Stromal cell of bone marrow (primary cell): ENCODE measurements at places on chromosomes 7 and 10.

DNA sequence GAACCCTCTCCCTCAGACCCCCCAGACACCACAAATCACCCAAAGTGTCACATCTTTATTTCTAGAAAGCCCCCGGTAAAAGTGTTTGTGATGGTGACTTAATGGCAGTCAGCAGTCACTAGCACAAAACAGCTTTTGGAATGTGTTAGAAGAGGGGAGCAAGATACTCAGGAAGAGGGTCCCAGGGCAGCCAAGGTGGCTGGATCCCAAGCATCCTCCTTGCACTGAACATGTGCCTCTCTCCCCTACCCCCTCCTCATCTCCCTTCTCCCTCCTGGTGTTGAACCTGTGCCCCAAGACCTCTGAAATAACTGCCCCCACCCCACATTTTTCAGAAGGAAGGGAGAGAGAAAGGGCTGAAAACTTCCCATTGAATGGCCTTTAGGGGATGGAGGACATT is 37.8 kb upstream of the MXI1 start:
- DNase-seq = no peak

DNA sequence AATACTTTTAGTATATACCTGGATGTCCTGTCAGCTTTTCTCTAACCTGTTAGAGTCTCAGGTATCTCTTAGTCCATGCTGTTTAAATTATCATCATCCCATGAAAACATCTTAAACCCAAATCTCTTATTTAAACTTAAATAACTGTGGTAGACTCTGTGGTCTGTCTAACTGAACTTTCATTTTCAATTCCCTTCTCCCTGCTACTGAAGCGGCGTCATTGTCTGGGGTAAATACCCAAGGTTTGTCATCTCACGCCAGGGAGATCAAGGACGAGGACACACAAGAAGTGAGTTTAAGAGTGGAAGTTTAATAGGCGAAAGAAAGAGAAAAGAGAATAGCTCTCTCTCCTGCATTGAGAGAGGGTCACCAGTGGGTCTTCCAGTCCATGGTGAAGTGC is 804.4 kb upstream of the CELF2 start:
- no peak for DNase-seq

DNA sequence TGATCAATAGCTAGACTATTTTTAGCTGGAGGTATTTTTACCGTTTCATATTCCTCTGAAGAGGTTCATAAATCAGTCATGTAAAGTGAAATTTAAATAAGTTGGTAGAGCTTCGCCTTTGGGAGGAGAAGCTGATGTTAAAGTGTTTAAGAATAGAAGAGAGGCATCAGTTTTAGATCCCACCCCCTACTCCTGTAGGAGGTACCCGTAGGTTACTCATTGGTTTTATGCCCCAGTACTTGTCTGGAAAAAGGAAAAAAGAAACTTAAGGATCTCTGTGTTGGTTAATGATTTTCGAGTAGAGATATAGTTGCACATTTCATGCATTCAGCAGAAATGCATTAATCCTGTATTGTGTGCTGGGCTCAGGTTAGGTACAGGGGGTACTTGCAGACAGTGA is 8.7 kb downstream of the ZNF365 start:
- DNase-seq = no peak

GRCh38 chr7:96238976-96239766 is 82.7 kb downstream of the SLC25A13 start:
- no peak for DNase-seq

GRCh38 chr10:69465457-69466157 is 14.3 kb downstream of the TSPAN15 start:
- no peak for DNase-seq

DNA sequence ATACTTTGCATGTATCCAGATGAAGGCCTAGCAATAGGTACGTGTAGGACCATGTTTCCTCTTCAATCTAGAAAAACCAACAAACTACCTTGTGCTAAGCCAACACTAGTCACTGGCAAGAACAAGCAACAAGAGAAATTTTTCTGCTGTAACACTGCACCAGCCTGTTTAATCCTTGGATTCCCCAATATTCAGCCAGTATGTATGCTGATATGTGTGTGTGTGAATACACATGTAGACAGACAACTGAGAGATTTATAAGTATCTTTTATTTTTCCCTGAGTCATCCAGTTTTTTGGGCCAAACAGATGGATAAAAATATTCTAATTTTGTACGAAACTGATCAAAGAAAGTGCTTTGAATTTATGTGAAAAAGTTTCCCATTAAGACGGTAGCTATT is 26.2 kb downstream of the GLI3 start:
- DNase-seq = no peak

- no peak for DNase-seq
These were observed 49.4 kb downstream of the CLEC2L start for GRCh38 chr7:139572704-139573385.

DNA sequence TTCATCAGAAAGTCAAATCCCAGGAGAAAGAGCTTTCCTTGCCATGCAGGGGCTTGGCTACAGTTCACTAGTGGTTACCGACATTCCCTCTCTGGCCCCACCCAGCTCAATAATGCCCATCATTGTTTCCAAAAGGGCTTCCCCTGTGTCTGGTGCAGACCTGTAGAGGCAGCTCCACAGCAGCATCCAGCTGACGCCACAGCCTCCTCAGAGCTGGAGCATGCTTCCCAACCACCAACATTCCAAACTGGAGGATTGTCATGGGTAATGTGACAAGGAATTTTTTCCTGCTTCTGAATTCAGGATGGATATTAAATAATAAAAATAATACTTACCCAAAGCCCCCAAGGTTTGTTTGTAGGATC is 77.4 kb downstream of the ZNF365 start:
- DNase-seq = no peak

GRCh38 chr7:33761449-33762080 is 143.8 kb upstream of the BMPER start:
- DNase-seq = no peak

DNA sequence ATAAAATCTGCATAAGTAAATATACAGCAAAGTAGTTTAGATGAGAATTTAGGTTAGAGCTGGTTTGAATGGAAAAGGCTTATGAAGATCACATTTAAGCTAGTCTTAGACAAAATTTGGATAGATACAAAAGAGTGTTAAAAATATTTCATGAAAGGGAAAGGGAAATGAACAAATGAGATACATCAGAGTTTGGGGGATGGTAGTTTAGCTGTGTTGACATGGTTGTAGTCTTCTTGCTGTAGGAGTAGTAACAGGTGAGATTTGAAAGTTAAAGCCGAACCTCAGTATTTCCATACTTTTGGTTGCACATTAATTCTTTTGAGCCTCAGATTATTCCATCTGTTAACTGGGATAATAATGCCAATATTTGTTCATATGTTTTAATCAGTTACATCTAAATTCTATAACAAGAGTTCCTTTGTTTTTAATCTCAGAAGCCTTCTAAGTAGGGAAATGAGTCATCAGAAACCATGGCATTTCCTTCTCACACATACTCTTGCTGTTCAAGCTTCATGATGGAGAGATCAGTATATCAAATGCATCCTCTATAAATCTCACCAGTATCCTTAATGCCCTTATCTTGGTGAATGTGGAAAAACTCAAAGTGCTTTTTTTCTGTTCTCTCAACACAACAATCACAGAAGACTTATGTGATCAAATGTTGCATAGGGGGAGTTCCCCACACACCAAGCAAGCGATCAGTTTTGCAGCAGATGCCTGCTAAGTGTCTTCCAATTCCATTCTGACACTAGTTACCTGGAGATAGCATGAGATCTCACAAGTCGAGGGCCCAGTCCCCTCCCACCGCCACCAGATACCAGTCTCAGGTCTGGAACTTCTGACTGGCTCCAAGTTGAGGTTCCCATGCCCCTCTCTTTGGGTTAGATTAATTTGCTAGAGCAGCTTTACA is 84.7 kb downstream of the MAPK8 start:
- DNase-seq = no peak

- DNase-seq = no peak
These were observed 32.7 kb upstream of the VSIR start for GRCh38 chr10:71805776-71806703.

GRCh38 chr7:3538041-3538440 is 237.0 kb downstream of the SDK1 start:
- no peak for DNase-seq
